ENCODE measurements at places on chromosomes 7 and 10.
A peak's percentile ranks its signal among the peaks of the same experiment; 100 is the strongest.

DNA sequence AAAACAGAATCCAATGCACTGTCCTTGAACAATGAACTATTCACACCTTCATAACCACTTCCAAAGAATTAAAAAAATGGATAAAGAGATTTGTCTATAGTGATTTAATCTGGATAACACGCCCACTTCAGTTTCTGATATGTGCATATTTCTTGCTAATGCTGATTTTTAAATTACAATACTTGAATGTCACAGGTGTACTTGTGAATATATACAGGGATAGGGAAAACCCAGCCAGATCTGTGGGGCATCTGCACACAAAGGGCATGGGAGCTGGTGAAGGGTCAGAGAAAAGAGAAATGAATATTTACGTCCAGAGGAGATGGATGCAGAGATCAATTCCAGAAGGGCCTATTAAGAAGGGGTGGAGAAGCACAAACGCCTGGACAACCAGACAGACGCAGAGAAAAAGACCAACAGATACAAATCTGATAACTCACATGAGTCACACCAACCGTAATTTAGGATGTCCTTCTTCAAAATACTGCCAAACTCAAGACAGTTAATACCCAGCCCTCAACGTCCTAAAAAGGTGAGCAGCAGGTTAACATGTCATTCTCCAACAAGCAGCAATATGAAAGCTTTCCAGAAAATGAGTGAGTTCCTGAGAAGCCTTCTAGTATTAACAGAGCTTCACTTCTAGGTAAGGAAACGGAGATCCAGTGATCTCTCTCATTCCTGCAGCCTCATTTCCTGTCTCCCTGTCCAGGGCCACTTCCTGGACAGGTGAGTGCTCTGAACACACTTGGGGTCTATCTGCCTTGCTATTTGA is 41.9 kb downstream of the PIP4K2A start:
- no peak for DNase-seq

DNA sequence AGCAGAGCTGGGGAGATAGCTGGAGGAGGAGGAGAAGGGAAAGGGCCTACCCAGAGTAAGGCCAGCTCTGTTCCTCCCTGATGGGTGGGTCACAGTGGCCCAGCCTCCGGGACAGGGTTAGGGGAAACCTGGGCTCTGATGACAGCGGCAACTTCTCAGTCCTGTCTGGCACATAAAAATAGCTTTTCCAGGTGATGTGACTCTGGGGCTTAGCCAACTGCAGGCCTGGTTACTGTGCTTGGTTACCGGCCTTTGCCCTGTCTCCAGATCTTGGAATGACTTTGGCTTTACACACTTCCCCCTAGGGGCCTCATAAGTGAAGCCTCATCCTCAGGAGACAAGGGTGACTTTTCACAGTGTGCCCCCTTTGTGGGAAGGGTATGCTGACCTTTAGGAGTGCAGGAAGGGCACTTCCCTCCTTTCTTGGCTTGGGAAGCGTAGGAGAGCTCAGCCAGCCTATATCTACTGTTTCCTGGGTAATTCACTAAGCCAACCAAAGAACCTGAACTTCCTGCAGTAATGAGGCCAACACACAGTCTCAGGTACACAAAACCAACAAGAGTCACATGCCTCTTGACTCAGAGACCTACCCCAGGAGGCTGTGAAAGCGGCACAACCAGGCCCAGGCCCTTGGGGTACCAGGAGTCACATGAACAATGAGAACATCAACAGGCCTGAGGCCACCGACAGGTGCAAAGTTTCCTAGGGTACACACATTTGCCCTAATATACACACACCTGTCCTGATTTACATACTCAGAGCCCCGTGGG is 11.7 kb upstream of the HILPDA start:
- no peak for DNase-seq

DNA sequence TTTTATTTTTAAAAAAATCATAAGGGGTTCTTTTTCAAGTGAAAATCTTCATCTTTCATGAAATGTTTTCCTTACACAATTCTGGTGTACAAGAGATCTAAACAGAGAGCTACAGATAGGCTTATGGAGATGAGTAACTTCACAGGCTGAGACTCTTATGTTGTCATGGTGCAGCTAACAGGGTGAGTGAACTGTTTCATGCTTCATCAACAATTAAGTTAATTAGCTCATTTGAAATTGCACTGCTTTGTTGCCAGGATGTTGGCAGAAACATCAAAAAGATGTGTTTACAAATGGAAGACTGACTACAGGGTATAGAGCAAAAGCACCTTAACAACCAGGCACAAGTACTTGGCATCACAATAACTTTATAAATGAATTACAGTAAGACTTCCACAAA is 230.8 kb downstream of the FOXP2 start:
- no peak for DNase-seq

DNA sequence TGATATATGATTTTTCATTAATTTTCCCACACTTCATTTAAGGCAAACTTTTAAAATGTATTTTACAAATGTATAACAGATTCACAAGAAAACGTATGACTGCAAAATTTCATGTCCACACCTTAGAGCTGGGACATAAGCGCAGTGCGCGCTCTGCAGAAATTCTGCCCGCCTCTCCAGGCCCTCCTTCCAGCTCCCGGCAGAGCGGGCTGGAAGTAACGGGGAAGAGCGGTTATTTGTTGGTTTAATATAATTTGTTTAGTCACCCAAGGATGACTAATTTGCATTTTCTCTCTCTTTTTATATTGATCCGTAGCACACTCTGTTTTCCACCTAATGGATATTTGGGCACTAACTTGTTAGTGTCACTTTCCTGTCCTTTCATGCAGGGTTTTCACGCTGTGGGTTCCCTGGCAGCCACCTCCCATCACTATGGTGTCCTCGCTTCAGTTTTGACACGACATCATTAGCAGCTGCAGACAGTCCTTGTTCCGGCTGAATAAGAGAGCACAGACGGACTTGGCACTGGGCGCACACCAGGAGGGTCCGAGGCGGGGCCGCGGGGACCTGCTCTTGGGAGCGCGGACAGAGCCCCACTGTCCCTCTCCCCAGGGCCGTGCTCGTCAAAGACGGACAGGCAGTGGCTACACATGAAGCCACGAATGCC is 129.2 kb upstream of the SEC61G start:
- no peak for DNase-seq

DNA sequence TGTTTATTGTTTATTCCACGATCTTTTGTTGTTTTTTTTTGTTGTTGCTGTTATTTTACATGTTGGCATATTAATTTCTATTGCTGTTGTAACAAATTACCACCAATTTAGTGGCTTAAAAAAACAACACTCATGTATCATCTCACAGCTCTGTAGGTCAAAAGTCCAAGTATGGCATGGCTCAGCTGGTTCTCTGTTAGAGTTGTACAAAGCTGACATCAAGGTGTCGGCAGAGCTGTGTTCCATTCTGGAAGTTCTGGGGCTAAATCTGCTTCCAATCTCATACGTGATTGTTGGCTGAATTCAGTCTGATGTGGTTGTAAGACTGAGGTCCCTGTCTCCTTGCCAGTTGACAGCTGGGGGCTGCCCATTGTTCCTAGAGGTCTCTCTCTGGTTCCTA is 60.2 kb upstream of the FAM133B start:
- no peak for DNase-seq

GRCh38 chr10:95260397-95260881 is 30.4 kb downstream of the PDLIM1 start:
- DNase-seq, result peak; percentile 59

DNA sequence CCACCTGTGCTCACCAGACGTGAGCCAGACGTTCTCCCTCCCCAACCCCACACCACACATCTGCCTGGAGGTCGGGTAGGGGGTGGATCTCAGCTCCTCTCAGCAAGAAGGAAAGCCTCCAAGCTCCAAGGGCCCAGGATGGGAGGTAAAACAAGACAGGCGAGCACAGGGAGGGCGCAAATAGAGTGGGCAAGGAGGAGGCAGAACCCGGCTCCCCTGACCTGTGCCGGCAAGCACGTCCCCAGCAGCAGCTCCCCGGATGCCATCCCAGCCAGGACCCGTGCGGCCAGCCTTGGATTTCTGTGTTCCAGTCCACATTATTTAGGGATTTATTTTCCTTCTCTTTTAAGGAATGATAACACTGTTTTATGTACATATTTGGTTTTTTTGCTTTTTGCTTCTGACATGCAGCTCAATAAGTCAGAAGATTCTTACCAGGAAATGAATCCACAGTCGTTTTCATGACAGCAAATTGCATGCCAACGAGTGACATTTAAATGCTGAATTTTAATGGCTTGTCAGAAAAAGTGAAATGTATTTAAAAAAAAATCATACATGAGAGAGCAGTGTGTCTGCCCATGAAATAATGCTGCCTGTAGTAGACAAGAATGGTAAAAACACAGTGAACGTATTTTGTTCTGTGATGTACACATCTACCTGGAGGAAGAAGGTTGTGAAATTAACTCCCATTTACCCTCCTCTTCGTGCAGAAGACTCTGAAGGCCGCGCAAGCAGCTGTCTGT is 276.5 kb downstream of the PTPRN2 start:
- no peak for DNase-seq

- DNase-seq, result no peak
Observed at GRCh38 chr10:127044186-127044585, 139.0 kb downstream of the DOCK1 start.

DNA sequence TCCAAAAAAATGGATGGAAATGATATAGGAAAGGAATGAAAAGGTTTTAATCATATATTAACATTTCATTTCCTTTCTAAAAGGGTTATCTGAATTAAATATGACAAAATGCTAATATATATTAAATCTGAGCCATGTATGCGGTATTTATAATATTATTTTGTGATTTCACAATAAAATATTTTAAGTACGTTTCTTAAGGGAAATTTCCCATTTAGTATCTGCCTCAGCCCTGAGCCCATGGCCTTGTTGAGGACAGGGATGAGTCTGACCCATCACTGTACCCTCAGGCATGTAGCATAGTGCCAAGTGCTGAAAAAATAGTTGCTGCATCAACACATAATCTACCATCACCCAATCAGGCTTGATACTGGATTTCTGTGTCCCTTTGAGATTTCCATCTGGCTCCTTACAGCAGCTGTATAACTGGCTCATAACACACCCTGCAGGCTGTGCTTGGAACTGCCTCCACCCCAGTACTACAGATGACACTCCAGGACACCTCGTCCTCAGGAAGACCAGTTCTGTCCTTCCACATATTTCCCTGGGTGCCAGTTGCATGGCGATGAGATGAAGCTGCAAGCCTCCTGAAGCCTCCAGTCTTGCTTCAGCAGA is 59.4 kb upstream of the ASAH2 start:
- peak; percentile 67 for DNase-seq

DNA sequence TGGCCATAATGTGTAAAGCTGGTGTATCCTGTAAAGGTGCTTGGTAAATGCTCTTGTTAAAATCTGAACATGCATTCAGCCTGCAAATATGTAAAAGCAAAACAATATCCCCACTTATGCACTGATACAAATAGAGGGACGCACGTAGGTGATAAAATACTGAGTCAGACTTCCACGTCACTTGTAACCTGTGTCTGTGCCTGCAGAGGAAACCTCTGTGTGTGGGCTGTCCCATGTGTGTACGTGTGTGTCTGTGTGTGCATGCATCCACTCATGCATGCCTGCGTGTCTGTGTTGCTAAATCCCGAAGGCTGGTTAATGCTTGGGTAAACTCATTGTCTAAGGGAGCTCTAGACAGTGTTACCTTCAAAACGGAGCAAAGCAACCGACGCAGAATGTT is 68.9 kb downstream of the KLF6 start:
- no peak for DNase-seq

DNA sequence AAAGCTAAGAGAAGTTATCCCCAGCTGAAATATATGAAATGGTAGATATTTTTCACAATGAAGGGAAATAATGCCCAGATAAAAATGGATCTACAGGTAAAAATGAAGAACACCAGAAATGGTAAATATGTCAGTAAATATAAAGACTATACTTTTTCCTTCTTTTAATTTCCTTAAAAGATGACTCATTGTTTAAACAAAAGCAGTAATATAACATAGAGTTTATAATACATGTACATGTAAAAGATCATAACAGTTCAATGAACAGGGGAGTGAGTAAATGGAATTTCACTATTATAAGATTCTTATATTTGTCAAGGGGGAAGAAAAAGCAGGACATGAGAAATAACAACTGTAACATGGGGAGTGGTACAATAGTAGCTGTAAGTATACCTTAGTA is 7.4 kb downstream of the POT1 start:
- DNase-seq, result no peak

- no peak for DNase-seq
Observed at GRCh38 chr7:28369523-28369922, 42.8 kb upstream of the CREB5 start.

DNA sequence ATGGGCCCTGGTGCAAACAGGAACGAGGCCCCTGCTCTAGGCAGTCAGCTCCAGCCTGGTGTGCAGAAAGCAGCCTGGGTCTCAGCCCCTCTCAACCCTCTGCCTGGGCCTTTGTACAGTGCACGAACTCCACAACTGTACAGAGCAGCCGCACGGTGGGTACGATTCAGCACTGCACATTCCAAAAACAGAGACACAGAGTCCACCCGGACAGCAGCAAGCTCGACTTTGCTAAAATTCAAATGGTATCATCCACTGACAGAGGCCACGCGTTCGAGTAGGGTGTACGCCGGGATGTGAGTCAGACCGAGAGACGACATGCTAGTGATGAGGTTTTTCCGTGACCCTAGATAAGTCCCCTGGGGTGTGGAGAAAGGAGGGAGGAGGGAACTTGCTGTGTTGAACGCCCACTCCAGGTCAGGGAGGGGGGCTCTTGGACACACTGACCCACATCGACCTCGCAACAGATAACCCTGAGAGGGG is 65.6 kb upstream of the PDGFA start:
- no peak for DNase-seq

DNA sequence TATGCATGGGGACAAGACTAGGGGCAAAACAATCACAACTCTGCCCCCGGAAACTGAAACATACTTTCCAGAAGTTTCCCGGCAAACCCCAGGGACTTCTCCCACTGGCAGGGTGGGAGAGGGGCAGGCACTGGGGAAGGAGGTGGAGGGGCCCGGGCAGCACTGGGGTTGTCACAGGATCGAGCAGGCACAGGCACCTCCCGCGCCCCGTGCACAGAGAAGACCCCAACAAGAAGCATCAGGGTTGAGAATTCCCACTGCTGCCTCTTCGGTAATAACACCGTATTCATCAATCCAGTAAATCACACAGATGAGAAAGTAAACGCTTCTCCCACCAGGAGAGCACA is 490.5 kb downstream of the PTPRN2 start:
- DNase-seq, result no peak

DNA sequence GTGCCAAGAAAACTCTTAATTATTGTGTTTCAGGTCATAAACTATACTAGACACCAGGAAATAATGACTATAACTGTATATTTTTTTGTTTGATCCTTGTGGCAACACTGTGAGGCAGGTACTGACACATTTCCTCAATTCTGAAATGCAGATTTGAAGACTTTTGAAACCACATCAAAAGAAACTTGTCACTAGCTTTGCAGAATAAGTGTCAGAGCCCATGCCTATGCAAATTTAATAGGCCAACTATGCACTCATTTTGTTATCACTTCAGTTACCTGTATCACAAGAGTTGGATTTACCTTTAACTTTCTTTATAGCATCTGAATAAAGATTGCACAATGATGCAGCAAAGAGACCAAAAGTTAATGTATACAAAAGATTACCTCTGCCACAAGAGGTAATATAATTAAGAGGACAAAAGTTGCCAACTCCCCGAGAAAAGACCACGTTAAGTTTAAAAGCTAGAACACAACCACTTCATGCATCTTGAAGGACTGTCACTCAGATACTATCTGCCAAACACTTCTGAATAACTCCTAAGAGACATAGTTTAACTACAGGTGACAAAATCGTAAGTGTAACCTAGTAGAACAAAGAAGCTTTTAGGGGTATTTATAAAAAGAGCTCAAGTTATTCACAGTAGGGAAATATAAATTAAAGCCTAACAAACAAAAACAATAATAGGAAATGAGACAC is 80.5 kb downstream of the ELAPOR2 start:
- no peak for DNase-seq

All from inflammatory macrophage treated with lipopolysaccharide for 1 hour (primary cell).